ENCODE measurements at places on chromosomes 3 and 15. TPM values are rescaled to one million over a fixed set of nuclear protein-coding genes. Genes with fewer than 3 reads are reported as not detected.

CASR gene
- total RNA-seq, result not detected

CATSPER2 gene
- total RNA-seq, result 0.66 TPM

ALDH1A2 gene
- not detected for total RNA-seq

HRH1 gene
- 9.8 TPM for total RNA-seq

GJD2 gene
- not detected for total RNA-seq

TM6SF1 gene
- total RNA-seq, result 0.10 TPM

SCAANT1 gene
- not detected for total RNA-seq
